ENCODE measurements at places on chromosomes 16 and 17.

GRCh38 chr16:63447121-63447520 lies 1410.9 kb upstream of the CDH8 start:
- DNase-seq = no peak

DNA sequence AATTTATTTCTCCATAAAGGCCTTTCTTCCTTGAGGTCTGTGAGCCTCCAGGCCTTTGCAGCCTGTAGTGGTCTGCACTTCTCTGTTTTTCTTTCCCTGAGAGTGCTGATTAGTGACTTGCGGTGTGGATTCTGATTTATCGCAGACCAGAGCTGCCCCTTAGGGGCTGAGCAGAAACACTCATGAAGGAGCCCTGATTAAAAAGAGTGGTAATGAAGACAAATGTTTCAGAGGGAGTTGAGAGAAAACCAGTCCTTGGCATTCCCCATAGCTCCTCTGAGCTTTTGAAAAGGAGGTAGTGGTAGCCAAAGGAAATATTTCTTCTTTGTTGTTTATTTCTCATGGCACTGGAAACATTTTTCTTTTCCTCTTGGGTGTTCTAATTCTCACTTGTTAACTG lies 268.1 kb upstream of the TBX2 start:
- DNase-seq = no peak

GRCh38 chr16:58127033-58127556 lies 2.1 kb downstream of the CFAP20 start:
- DNase-seq = no peak

DNA sequence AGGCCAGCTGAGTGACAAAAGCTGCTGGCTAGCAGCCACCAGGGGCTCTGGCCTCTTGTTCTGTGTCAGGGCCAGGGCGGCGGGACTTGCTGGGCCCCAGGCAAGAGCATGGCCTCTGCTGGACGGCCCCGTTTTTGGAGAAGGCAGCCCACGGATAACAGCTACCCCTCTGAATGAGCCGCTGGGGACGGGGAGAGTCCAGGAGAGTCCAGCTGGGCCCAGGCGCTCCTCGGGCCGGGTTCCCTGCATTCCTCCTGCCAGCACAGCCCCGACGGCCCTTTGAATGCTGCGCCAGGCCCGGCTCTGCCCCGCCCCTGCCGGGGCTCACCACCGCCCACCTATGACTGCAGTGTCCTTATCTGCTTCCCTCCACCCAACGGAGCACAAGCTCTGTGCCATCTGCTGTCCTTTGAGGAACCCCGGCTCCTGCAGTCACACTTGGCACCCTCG lies 33.4 kb downstream of the SLC7A5 start:
- DNase-seq = no peak

DNA sequence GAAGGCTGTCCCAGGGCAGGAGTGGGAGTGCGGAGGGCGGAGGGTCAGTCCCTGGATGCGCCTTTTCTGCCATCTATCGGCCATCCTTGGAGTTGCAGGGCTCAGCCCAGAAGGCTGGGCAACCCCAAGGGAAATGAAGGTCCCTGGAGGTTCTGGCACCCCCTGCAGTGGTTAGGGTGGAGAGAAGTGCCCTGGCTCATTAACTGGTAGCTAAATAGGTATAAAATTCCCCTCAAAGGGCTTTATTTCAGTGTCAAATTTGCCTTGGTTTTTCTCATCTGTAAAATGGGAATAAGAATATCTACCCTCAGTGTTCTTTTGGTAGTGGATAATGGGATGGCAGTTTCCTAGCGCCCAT lies 22.4 kb downstream of the C17orf75 start:
- DNase-seq = peak; percentile 73

GRCh38 chr16:21980032-21980431 lies 20.9 kb downstream of the PDZD9 start:
- DNase-seq = no peak

DNA sequence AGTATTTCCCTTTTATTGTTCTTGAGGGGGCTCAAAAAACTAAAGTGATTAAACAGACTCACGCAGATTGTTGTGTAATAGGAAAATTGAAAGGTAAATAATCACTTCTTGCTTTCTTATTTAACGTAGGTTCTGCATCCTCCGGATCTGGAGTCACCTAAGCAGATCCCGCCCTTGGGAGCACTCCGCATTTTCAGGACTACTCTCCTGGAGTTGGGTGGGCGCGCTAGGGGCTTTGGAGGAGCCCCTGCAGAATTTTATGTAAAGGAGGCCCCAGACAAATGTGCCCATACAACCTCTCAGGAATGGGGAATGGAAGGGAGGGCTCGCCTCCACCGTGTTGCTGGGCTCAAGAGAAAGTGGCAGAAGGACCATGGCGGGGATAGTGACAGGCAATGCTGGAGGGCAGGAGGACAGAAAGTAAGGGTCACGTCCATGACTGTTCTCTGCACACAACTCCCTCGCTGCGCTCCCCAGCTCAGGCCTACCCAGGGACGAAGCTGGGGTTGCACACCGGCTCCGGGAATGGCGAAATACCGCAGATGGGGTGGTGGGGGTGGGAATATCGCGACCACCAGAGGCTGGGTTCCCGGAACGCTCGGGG lies 8.3 kb downstream of the MT2A start:
- no peak for DNase-seq

DNA sequence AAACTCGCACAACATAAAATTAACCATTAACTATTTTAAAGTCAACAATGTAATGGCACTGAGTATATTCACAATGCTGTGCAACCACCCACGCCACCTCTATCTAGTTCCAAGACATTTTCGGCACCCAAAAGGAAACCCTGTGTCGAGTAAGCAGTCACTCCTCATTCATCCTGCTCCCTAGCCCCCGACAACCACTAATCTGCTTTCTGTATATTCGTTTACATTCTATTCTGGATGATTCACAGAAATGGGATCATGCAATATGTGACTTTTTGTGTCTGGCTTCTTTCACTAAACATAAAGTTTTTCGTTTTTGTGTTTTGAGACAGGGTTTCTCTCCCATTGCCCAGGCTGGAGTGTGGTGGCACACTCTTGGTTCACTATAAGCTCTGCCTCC lies 42.2 kb upstream of the HAPSTR1 start:
- no peak for DNase-seq

GRCh38 chr16:65289022-65289421 lies 167.2 kb upstream of the CDH11 start:
- no peak for DNase-seq

GRCh38 chr17:42116705-42117396 lies 4.3 kb downstream of the KAT2A start:
- DNase-seq = peak; percentile 80

DNA sequence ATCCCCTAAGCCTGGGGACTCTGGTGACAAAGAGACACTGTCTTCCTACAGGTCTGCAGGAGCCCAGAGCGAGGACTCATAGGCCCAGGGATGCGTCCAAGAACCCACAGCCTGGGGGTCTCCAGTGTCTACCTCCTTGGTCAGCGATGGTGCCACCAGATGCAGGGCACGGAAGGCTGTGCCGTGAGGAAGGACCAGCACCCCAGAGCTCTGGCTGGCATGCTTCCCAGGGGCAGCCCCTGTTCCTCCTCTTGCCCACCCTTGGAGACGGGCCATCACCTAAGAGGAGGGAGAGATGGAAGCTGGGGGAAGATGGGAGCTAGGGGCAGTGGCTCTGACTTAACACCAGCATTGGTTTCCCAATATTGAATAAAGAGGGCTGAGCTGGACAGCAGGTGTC lies 125.2 kb downstream of the SDK2 start:
- no peak for DNase-seq

- no peak for DNase-seq
Measured at GRCh38 chr16:85103114-85104079, 8.9 kb downstream of the CIBAR2 start.

- DNase-seq = no peak
Measured at GRCh38 chr17:18229771-18230170, 4.3 kb downstream of the LLGL1 start.

DNA sequence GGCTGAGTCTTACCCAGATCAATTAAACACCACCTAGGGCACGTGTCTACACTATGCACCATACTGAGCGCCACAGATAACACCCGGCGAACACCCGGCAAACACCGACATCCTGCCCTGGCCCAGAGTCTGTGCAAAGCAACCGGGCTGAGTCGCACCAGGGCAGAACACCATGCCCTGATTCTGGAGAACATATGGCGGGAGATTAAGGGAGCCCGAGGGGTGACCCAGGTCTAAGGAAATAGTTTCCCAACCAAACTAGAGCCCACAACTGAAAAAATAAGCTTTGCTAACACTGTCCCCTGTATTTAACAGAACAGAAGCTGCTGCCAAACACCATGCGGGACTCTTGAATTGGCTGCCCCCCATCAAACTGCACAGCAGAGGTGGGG lies 22.1 kb downstream of the MYO18A start:
- no peak for DNase-seq

DNA sequence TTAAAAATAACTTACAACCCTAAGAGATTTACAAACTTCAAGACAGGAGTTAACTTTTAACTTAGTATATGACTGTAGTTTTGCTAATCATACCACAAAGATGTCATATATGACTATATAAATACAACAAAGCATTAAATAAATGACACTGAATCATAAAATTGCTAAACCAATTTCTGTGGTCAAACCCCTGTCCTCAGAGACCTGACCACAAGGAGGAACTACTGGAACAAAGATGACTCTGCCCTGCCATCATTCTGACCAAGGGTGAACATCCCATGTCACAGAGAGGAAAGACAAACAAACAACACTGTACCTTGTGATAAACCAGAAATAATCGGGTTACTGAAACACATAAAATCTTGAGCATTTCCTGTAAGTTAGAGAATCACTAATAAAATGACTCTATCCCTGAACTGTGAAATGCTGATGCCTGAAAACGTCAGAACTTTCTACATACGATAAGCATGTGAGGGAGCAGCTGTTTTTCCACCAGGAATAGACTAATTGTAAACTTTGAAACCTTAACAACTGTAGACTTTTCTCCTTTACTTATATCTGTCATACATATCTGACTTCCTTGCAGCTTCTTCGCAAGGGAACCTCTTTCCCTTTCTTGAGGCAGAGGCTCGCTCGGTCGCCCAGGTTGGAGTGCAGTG lies 47.9 kb downstream of the WDR59 start:
- peak; percentile 33 for DNase-seq

- DNase-seq = no peak
Measured at GRCh38 chr16:23423496-23424049, 29.4 kb downstream of the COG7 start.

- no peak for DNase-seq
Measured at GRCh38 chr16:2046893-2047329, 723 bp downstream of the NTHL1 start.

DNA sequence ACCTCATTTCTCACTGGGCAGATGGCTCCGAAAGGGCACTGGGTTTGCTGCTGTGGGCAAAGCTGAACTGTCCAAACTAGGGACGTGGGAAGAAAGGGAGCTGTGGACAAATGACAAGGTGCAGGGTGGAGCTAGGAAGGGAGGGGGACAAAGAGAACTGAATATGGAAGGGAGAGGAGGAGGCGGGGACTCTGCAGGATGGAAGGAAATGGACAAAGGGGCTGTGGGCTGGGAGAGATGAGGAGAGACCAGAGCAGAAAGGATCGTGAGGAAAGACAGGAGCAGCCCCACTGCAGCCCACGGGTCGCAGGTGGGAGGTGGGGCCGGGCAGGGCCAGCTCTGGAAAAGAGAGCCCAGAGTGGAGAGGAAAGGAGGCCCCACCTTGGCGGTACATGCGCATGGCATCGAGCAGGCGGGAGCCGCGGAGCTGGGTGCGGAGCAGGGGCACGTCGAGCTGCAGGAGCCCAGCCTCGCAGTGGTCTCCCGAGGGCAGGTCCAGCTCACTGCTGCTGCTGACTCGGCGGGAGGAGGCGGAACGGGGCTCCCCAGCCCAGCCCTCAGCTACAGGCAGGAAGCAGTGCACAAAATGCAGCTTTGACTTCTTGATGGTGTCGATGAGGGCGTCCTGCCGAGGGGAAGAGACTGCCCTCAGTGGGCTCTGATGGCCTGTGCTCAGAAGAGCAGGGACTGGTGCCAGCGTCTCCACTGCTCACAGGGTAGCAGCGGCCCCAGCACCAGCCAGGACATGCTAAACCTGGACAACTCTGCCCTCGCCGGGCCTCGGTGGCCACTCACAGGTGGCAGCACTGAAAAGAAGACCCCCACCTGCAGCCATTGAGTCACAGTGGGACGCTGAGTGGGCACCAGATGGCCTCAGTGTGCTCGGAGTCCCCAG lies 66.8 kb downstream of the PIPOX start:
- DNase-seq = no peak

DNA sequence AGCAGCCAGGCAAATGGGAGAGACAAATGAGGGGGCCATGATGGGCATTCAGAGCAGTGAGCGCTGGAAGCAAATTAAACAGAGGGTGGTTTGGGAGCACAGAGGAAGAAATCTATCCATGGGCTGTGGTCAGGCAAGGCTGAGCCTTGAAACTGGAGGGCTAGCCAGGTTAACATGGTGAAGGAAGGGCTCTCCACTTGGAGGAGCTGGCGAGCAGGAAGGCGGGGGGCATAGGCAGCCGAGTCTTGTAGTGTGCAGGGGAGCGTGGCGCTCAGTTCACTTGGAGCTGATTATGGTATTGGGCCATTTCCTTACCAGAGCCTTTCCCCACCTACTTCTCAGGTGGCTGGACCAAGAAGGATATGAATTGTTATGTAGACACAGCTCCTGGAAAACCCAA lies 189.7 kb downstream of the SNX29 start:
- DNase-seq = no peak

GRCh38 chr17:58338841-58339754 lies 10.5 kb upstream of the TSPOAP1 start:
- DNase-seq = peak; percentile 87

- no peak for DNase-seq
Measured at GRCh38 chr16:49699841-49700175, 156.1 kb downstream of the ZNF423 start.

- DNase-seq = no peak
Measured at GRCh38 chr17:56910509-56911235, 3.2 kb downstream of the TRIM25 start.

GRCh38 chr17:8314797-8315763 lies 5.0 kb downstream of the ARHGEF15 start:
- no peak for DNase-seq
